Nephron progenitor cell (in vitro differentiated cells): ENCODE measurements at places on chromosomes 5 and 9.

- no peak for DNase-seq
These were observed 137.7 kb upstream of the GRIA1 start for GRCh38 chr5:153352685-153353219.

- DNase-seq: no peak
These were observed 472.8 kb downstream of the CDK5RAP2 start for GRCh38 chr9:120107138-120107537.

DNA sequence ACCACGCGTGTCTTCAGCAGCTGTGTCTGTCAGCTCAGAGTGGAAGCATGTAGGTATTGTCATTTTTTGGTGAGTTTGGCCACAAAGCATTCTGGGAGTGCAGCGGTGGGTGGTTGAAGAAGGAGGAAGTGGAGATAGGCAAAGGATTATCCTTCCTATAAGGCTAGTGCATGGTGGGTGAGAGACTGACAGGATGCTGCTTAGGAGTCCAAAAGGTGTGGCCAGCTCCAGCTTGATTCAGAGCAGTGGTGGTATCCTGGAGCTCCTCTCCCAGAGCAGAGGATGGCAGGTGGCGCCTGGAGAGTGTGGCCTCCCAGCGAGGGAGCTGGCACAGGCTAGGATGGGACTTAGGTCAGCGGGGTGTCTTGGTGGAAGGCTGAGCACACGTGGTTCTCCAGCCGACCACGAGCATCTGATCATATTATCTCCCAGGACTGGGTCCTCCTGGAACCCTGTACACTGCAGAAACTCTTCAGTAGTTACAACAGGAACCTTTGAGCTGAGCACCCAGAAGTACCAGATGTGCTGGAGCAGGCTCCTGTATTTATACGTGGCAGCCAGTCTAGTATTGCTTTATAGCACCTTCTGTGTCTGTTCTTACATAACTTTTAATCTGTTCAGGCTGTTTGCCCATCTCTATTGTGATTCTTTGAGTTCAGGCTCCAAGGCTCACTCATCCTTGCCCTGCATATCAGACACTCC is 29.6 kb downstream of the MAML1 start:
- no peak for DNase-seq

GRCh38 chr9:86202338-86202882 is 57.0 kb downstream of the C9orf153 start:
- peak; percentile 21 for DNase-seq

- no peak for DNase-seq
These were observed 20.4 kb upstream of the ARSI start for GRCh38 chr5:150323092-150323491.

GRCh38 chr5:17910318-17910717 is 276.1 kb downstream of the TAF11L14 start:
- DNase-seq: no peak

- DNase-seq: no peak
These were observed 15.9 kb upstream of the LTC4S start for GRCh38 chr5:179777909-179778308.

GRCh38 chr9:130770679-130771442 is 64.2 kb upstream of the ABL1 start:
- no peak for DNase-seq

GRCh38 chr5:63774939-63775338 is 187.3 kb downstream of the HTR1A start:
- DNase-seq: no peak

GRCh38 chr5:1385395-1386273 is 40.7 kb upstream of the CLPTM1L start:
- DNase-seq: peak; percentile 87

GRCh38 chr5:175896301-175897040 is 25.1 kb downstream of the CPLX2 start:
- no peak for DNase-seq

- no peak for DNase-seq
These were observed 131.6 kb upstream of the RASA1 start for GRCh38 chr5:87136096-87136495.

- DNase-seq: no peak
These were observed 167.3 kb downstream of the PJA2 start for GRCh38 chr5:109242518-109242917.

- DNase-seq: no peak
These were observed 132.1 kb downstream of the GLIS3 start for GRCh38 chr9:4167728-4168127.

- DNase-seq: no peak
These were observed 20.5 kb upstream of the NDST1 start for GRCh38 chr5:150487199-150488061.

- DNase-seq: no peak
These were observed 40.1 kb upstream of the PCSK1 start for GRCh38 chr5:96473155-96473554.

DNA sequence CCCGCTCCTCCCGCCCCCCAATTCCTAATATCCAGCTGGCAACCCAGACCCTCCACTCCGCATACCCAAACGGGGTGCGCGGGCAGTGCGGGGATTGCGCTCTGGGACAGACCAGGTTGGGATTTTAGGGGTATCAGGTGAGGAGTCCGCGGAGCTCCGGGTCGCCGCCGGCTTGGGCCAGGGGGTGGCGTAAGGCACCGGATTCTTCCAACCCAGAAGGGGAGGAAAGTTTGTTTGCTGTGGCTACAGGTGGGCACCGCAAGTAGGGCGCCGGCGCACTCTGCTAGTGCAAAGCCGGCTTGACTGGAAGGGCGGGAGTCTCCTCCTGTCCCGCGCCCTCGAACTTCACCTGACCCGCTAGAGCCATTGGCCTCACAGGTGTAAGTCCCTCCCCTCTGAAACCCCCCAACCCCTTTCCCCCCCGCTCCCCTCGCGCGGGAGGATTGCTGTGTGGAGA is 709 bp downstream of the IQGAP2 start:
- peak; percentile 59 for DNase-seq

GRCh38 chr5:111147502-111147901 is 55.4 kb downstream of the WDR36 start:
- DNase-seq: no peak

DNA sequence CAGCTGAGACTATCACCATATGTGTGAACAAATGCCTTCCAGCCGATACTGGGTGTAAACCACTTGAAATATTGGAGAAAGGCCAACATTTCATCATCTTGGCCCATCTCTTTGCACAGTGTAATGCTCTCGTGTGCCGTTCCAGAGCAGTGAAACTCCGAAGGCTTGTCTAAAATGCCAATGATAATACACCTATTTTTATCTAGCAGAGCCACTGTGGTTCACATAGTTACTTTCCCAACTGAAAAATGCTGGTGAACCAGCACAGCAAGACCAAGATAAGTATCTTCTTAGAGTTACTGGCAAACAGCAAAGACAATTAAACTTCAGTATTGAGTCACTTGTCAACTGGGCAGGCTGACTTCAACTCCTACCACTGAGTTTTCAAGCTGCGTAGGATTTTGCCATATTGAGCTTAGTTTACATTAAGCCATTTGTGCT is 379.9 kb upstream of the ACTBL2 start:
- no peak for DNase-seq

DNA sequence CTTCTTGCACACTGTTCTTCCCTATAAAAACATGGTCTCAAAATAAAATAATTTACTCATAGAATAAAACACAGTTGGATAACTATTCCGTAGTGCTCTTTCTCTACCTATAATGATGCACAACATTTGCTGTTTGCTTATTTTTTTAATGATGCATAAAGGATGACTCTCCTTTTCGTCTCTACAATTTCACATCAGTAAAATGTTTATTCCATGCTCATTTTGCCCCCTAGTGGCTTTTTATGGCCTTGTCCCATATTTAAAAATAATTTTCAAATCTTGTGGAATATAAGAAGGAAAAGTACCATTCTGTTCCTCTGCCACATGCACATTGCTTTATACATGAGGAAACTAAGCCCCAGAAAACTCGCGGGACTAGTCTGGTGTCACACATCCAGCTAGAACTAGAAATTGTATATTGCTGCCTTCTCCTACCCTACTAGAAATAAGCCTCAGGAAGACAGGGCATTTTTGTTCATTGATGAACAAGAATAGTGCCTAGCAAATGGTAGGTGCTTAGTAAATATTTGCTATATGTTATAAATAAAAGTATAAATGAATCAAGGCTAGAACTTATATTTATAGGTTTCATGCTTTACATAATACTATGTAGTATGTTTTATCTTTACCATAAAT is 12.7 kb downstream of the KCTD16 start:
- no peak for DNase-seq

DNA sequence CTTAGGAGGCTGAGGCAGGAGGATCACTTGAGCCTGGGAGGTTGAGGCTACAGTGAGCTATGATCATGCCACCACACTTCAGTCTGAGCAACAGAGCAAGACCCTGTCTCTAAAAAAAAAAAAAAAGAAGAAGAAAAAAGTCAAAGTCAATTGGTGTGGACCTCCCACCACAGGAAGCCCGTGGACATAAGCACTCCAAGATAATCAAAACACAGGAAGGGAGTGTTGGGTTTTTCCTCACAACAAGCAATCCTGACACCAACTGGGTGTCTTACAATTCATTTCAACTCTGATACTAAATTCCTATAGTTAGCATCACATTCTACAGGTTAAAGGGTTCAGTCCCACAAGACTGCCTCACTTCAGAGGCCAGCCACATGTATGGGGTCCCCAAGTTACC is 70.7 kb downstream of the PDE6A start:
- no peak for DNase-seq

- no peak for DNase-seq
These were observed 7.6 kb upstream of the SLC9A3 start for GRCh38 chr5:531749-532315.

GRCh38 chr9:104361207-104361606 is 142.9 kb upstream of the OR13F1 start:
- DNase-seq: no peak

DNA sequence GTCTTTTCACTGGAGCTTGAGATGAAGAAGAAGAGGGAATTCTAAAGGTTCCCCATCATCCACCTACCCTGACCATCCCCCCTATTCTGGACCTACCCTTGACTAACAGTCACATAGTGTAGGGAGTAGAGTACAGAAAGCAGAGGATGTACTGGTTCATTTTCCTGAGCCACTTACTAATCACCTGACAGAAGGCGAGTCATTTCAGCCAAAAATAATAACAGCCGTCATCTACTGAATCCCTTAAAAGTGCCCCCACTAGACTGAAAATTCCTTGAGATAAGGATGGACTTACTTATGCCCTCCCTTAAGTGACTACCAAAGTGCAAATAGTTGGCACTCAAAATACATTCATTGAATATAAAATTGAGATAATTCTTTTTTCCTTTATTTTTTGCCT is 112.2 kb downstream of the FOXD1 start:
- no peak for DNase-seq

DNA sequence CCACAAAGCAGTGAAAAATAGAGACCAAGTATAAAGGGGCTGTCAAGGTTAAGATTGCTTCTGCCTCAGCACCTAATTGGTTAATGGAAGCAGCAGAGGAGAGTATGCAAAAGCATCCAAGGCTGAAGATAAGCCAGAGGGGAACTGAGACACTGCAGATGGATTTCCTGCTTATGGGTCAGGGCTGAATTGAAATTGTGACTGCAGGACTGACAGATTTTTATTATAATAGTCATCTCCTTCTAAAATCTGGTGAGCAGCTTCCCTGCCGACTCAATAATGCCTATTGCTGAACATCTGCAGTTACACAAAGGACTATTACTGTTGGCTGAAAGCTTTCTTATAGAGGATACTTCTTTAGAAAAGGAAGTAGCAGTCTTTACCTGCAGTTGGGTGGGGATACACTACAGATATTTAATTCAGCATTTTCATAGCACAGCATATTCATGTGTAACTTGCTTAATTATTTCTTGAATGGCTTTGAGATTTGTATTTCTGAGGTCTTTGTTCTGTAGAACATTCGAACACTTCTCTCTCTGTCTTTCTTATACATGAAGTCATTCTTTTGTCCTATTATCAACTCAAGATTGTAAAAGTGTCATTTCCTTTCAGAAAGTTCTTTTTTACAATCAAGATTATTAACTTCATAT is 363.0 kb upstream of the RIOK2 start:
- DNase-seq: no peak

DNA sequence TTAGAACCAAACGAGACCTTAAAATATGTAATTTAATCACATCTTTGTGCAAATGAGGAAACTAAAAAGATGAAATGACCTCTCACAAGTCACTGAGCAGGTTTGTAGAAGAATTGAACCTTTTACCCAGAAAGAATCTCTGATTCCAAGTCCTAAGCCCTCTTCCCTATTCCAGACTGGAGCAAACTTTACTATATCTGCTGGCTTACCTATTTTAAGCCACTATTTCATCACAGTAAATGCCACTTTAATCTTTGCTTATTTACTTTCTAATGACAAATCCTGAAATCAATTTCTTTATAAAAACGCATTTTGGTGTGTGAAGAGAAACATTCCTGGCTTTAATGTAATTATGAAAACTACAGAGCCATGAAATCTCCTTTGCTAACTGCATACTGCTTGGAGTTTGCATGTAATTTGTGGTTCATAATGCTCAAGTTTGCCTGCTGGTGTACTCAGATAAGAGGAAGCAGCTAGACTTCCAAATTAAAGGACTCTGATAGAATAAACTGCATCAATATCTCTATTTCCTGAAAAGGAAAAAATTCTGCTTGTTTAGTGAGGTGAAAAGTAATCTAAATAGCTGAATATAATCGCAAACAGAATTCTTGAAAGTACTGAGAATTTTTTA is 121.2 kb downstream of the RAB3C start:
- no peak for DNase-seq

DNA sequence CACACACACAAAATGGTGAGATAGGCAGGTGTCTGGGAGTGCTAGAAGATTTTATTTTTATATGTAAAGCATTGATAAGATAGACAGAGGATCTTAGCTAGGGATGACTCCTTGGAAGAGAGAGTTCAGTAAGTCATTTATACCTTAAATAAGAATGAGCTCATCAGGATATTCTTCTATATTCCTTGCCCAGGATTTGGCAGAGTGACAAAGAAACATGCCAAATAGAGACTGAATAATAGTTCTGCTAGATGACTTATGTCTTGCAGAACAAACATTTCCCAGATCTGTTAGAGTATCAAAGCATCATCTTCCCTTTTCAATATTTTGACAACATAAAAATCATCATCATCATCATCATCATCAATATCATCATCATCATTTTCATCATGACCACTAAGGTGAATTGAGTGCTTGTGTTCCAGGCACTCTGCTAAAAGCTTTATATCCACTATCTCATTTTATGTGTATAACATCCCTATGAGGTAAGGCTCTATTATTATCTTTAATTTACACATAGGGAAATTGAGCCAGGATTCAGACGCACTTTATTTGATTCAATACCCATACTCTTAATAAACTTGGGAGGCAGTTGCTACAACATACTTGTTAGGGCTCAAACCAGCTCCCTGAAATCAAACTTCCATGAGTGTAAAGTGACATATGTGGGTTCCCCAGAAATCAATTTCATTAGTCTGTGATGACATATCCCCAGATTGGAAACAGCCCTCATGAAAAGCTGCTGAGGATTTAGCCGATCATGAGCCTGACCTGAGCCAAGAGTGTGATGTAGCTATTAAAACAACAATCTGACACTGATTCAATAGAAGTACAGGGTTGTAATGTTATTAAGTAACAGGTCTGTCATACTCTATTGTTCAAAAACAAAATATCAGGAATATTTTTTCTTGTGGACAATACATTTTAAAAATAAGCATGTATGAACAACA is 176.3 kb upstream of the SEMA6A start:
- DNase-seq: no peak

GRCh38 chr5:56116599-56117141 is 116.5 kb downstream of the ANKRD55 start:
- no peak for DNase-seq
